BJ (cell line): ENCODE measurements at places on chromosomes 3 and 15. TPM values are rescaled to one million over a fixed set of nuclear protein-coding genes. Genes with fewer than 3 reads are reported as not detected.

GRCh38 chr15:100107151-100107550 is 234.6 kb downstream of the ADAMTS17 start:
- DNase-seq: no peak

GRCh38 chr15:63977119-63977518 is 69.2 kb downstream of the DAPK2 start:
- DNase-seq: no peak

GRCh38 chr15:29698030-29698701 is 124.1 kb downstream of the TJP1 start:
- no peak for DNase-seq

GRCh38 chr3:54549607-54550220 is 378.1 kb downstream of the LRTM1 start:
- DNase-seq: no peak

- no peak for DNase-seq
These were observed 56.2 kb downstream of the SPRED1 start for GRCh38 chr15:38308797-38309196.

DNA sequence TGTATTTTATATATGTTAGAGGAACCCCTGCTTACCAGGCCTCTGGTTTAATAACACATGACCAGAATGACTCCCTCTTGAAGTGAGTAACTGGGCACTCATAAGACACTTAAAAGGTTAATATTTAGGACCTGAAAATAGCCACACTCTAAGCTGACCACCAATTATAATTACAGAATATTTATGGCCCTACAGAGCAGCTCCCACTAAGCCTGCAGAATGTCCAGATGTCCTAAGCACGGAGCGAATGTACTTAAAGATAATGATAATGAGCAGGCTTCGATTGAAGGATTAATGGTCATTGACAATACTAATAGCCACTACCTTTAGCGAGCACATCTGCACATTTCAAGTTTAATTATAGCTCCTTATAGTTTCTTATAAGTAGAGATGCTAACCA is 22.8 kb upstream of the KCTD6 start:
- no peak for DNase-seq

- DNase-seq: no peak
These were observed 345.3 kb downstream of the CHST2 start for GRCh38 chr3:143464850-143465249.

DNA sequence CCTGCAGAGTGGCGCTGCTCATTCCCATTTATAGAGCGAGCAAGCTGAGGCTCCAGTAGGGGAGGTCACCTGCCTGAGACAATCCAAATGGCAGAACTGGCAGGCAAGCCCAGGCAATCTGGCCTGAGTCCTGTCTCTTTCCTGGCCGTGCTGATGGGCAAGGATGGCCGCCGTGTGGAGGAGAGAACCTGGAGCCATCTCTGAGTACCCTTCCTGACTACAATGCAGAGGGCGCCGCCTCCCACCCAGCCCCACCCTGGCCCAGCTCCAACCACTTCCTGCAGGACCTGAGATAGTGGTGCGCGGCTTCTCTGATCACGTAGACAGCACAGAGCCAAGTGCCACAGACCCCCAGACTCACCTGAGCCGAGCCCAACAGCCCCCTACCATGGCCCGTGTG is 7.0 kb downstream of the TLR9 start:
- no peak for DNase-seq

GRCh38 chr3:49883998-49884397 is 14.3 kb upstream of the CAMKV start:
- DNase-seq: no peak

The AP2M1 gene
- polyA plus RNA-seq: 1,059 and 1,761 TPM in 2 replicates

The SCN11A gene
- polyA plus RNA-seq: 0.02 and 0.04 TPM in 2 replicates

The TMC3 gene
- not detected in 2 replicates for polyA plus RNA-seq

The LIPH gene
- polyA plus RNA-seq: 0.17 and 0.20 TPM in 2 replicates

The SLC24A5 gene
- polyA plus RNA-seq: not detected in 2 replicates

The B3GNT5 gene
- 0.27 and 0.60 TPM in 2 replicates for polyA plus RNA-seq

The ADAMTS9 gene
- 0.16 and 0.26 TPM in 2 replicates for polyA plus RNA-seq

The PROK2 gene
- polyA plus RNA-seq: not detected in 2 replicates

The SCAANT1 gene
- polyA plus RNA-seq: not detected in 2 replicates
